Mesendoderm (in vitro differentiated cells): ENCODE measurements at places on chromosomes 12 and 14.

- no peaks in the 10 kb centered on the region for H3K27me3 ChIP-seq
- H3K4me1 ChIP-seq = no peaks in the 10 kb centered on the region
- no peak for DNase-seq
- no peaks in the 10 kb centered on the region for H3K36me3 ChIP-seq
- H3K27ac ChIP-seq = no peak overlapping the region
Measured at GRCh38 chr14:80933686-80934085, 7.9 kb downstream of the CEP128 start.

DNA sequence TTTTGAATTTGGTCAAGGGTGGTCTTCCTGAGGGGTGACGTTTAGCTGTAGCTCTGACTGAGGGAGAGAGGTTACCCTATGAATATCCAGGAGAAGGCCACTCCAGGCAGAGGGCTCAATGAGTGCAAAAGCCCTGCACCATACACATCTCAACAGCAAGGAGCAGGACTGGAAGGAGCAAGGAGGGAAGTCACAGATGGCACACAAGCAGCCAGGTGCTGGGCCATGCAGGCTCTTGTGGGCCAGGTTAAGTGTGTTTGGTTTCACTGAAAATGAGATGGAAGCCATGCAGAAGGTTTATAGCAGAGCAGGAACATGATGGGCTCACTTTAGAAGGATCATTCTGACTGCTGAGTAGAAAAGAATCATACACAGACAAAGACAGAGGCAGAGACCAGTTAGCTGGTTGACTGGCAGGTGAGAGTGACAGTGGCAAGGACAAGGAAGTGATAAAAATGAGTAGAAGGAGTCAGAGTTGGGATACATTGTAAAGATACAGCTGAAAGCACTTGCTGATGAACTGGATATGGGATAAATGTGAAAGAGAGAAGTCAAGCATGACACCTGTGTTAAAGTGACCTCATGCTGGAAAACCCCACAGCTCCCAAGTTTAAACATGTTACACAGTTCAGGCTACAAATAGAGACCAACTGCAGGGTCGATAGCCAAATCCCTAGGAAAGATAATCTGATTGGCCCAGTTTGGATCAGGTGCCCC lies 81.2 kb downstream of the PRKD1 start:
- DNase-seq = no peak
- no peaks in the 10 kb centered on the region for H3K27me3 ChIP-seq
- no peaks in the 10 kb centered on the region for H3K4me1 ChIP-seq
- H3K4me3 ChIP-seq = no peak overlapping the region

DNA sequence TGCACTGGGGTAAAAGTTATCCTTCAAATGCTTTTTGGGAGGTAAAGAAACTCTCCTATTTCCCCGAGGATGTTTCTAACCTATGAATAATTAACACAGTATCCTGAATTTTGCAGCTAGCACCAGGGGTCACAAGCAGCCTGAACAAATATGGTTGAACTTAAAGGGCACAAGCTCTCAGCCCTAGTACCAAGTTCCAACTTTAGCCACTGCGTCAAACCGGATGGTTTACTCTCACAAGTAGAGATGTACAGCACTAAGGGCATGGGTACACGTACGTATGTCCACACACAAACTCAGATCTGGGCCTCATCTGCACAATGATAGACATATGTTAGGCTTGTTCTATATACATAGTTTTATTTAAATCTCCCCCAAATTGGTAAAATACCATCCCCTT lies 4.7 kb downstream of the CCDC88C start:
- DNase-seq = no peak
- no peaks in the 10 kb centered on the region for H3K27me3 ChIP-seq
- H3K27ac ChIP-seq = no peak overlapping the region

- H3K27ac ChIP-seq = no peak overlapping the region
- H3K4me3 ChIP-seq = no peak overlapping the region
- H3K36me3 ChIP-seq = no peaks in the 10 kb centered on the region
- no peaks in the 10 kb centered on the region for H3K4me1 ChIP-seq
- H3K27me3 ChIP-seq = no peaks in the 10 kb centered on the region
- DNase-seq = no peak
Measured at GRCh38 chr12:131478468-131478867, 232.4 kb upstream of the SFSWAP start.

DNA sequence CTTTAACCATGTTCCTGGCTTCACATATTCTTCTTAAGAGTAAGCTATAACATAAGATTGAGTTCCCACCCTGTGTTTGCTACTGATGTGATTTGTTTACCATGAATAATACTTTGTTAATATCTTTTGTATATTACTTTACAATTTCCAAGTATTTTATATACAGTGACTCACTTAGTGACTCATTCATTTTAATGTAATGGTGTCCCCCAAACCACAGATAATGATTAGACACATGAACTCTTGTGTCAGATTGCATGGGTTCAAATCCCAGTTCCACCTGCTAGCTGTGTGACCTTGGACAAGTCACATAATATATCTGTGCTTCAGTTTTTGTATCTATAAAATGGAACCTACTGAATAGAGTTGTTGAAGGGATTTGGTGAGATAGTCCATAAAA lies 76.1 kb downstream of the MYF5 start:
- DNase-seq = no peak
- no peak overlapping the region for H3K27ac ChIP-seq
- no peaks in the 10 kb centered on the region for H3K27me3 ChIP-seq
- no peaks in the 10 kb centered on the region for H3K36me3 ChIP-seq
- no peaks in the 10 kb centered on the region for H3K4me1 ChIP-seq

GRCh38 chr12:51390891-51391282 lies 319 bp downstream of the GALNT6 start:
- H3K27me3 ChIP-seq = no peaks in the 10 kb centered on the region
- no peaks in the 10 kb centered on the region for H3K36me3 ChIP-seq
- DNase-seq = peak; percentile 86
- peak overlapping the region; percentile 76 for H3K27ac ChIP-seq

- H3K4me3 ChIP-seq = no peak overlapping the region
- H3K36me3 ChIP-seq = no peaks in the 10 kb centered on the region
- DNase-seq = peak; percentile 34
- no peak overlapping the region for H3K27ac ChIP-seq
Measured at GRCh38 chr12:26572137-26572536, 260.9 kb downstream of the ITPR2 start.

DNA sequence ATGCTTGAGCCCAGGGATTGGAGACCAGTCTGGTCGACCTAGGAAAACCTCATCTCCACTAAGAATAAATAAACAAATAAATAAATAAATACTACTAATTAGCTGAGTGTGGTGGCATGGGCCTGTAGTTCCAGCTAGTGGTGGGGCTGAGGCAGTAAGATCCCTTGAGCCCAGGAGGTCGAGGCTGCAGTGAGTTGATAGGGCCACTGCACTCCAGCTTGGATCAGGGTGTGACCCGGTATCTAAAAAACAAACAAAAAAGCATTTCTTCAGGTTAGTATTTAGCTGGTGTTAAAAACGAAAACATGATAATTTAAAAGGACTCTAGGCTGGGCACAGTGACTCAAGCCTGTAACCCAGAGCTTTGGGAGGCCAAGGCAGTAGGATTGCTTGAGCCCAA lies 1.2 kb upstream of the FGD4 start:
- no peaks in the 10 kb centered on the region for H3K27me3 ChIP-seq
- no peak overlapping the region for H3K27ac ChIP-seq
- no peak for DNase-seq

DNA sequence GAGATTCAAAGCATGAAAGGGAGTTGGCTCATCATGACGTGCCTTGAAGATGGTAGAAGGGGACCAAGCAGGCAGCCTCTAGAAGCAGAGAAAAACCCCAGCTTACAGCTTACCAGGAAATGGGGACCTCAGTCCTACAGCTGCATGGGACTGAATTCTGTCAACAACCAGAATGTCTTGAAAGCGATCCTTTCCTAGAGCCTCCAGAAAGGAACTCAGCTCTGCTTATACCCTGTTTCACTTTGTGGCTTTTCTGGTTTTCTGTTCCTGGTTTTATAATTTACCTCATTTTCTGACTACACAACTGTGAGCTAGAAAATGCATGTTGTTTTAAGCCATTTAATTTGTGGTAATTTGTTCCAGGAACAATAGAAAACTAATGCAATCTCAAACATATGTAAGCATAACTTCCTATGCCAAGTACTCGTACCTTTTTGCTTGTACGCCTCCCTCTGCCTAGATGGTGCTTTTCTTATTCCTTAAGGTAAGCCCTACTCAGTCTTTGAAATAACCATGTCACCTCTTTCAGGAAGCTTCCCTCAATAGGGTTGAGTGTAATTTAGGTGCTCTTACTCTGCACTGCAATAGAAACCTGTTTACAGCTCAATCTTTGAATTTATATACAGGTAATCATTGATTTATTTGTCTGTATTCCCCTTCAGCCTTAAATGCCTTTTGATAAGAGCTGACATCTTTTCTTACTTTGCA lies 348.8 kb downstream of the TMEM117 start:
- H3K27me3 ChIP-seq = no peaks in the 10 kb centered on the region
- DNase-seq = no peak
- no peak overlapping the region for H3K4me3 ChIP-seq
- no peak overlapping the region for H3K27ac ChIP-seq
- no peaks in the 10 kb centered on the region for H3K4me1 ChIP-seq

DNA sequence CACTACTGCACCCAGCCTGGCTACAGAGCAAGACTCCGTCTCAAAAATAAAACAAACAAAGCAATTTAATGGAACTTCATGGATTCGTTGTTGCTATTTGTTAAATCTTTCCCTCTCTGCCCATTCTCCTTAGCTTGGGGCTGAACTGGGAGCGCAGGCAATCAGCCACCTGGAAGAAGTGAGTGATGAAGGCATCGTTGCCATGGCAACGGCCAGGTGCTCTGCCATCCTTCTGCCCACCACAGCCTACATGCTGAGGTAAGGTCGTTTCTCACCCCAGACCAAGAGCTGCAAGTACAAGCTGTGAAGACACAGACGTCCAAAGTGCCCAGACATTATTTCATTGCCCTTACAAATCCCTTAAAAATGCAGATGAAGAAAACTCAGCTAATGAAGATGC lies 19.1 kb downstream of the AMDHD1 start:
- no peak overlapping the region for H3K4me3 ChIP-seq
- no peak overlapping the region for H3K27ac ChIP-seq
- no peaks in the 10 kb centered on the region for H3K27me3 ChIP-seq
- H3K36me3 ChIP-seq = no peaks in the 10 kb centered on the region
- DNase-seq = no peak
